Suprapubic skin (tissue), 4 donors: ENCODE measurements at places on chromosomes 16 and 17.

GRCh38 chr17:68892658-68893057 lies 62.5 kb downstream of the ABCA8 start:
- no peak for DNase-seq

DNA sequence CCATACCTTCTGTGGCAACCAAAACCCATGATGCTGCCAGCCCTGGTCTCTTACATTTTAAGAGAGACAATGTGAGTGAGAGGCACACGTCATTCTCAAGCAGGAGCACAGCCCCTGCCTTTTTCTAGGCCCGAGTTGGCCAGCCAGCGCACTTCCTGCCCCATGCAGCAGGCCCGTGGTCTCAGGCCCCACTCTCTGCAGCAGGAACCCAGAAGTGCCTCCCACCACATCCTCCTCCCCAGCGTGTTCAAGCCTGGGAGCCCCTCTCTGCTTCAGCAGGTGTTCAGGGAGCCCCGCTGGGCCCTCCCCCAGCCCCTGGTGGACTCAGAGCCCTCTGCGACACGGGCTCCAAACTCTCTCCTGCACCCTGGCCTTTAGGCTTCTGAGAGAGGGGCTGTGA lies 30.5 kb downstream of the ITGAE start:
- no peak for DNase-seq

GRCh38 chr17:18920911-18921441 lies 31.0 kb upstream of the SLC5A10 start:
- no peak for DNase-seq

DNA sequence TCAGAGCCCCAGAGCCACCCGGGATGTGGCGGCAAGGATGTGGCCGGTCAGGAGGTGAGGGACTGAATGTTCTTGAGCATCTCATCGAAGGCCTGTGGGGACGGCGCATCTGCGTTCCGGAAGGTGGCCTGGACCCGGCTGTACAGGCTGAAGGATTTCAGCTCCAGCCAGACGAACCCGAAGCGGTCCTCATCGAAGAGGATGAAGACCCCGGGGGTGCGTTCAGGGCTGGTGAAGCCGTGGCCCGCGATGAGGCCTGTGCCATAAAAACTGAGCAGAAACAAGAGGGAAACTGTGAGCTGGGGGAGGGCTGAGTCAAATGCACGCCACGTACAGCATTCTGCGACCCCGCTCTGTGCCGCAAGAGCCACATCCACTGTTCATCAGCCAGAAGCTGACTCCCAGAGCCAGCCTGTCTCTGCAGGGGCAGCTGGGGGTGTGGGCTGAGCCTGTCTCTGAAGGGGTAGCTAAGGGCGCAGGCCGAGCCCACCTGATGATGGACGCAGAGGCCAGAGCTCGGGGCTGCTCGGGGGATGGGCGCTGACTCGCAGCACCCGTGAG lies 14.1 kb upstream of the C16orf95 start:
- no peak for DNase-seq

GRCh38 chr17:17590141-17590751 lies 1.3 kb downstream of the PEMT start:
- DNase-seq, result no peak
